ENCODE measurements at places on chromosomes 16 and 17.

DNA sequence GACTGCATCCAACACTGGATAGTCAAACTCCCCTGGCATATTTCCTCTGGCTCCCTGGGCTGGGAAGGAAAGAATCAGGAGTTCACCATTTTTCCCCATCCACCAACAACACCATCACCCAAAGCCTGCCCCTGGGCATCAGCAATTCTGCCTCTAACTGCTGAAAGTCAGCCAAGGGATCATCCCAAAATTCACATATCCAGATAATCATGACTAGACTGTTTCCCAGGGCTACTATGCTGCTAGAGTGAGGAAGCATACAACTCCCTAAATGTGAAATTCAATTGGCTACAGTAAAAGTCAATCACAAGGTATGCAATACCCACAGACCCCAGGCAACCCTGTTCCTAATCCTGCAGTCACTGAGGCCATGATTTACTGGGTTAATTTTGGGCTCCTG lies 230.6 kb downstream of the C16orf95 start:
- DNase-seq, result no peak

GRCh38 chr16:3739636-3740035 lies 22.3 kb upstream of the TRAP1 start:
- DNase-seq, result no peak

GRCh38 chr17:27540318-27541101 lies 84.3 kb downstream of the KSR1 start:
- no peak for DNase-seq

- DNase-seq, result no peak
These were observed 95.6 kb downstream of the PRKCA start for GRCh38 chr17:66398059-66398458.

DNA sequence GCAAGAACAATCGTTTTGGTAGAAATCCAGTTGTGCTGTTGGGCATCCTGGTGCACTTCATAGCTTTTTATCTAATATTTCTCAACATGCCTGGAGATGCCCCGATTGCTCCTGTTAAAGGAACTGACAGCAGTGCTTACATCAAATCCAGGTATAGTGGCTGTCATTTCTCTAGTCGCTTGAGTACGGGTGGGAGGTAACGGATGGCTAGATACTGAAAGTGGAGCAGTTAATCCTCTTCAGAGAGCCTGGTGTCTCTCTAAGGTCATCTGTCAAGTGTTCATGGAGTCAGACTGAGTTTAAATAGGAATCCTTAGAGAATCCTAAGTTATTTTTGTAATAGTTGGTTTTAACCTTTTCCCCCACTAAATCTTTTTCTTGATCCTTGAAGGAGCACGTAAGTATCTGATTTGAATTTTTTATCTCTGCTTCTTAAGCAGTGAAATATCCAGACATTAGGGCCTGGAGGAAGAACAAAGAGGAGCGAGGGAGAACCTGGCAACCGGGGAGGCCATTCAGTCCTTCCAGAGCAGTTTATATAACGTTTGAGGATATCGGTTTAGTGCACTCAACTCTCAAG lies 37.2 kb downstream of the MFSD11 start:
- no peak for DNase-seq

DNA sequence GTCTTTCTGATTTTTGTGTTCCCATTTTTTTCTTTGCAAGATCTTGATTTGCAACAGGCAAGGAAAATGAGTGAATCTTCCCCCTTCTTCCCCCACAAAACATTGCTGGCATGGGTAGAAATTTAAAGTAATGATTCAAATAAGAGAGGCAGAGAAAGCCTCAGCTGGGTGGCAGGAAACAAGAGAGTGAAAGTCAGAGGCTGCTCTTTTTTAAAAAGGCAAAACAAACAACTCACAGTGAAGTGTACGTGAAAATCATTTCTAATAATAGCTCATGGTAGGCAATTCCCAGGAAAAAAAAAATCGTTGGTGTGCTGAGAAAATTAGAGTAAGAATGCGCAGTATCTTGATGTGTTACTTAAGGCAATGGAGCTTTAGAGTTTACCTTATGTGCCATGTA lies 229.5 kb downstream of the FTO start:
- DNase-seq, result no peak

- DNase-seq, result no peak
These were observed 20.5 kb downstream of the CFAP97D1 start for GRCh38 chr17:43800736-43801135.

DNA sequence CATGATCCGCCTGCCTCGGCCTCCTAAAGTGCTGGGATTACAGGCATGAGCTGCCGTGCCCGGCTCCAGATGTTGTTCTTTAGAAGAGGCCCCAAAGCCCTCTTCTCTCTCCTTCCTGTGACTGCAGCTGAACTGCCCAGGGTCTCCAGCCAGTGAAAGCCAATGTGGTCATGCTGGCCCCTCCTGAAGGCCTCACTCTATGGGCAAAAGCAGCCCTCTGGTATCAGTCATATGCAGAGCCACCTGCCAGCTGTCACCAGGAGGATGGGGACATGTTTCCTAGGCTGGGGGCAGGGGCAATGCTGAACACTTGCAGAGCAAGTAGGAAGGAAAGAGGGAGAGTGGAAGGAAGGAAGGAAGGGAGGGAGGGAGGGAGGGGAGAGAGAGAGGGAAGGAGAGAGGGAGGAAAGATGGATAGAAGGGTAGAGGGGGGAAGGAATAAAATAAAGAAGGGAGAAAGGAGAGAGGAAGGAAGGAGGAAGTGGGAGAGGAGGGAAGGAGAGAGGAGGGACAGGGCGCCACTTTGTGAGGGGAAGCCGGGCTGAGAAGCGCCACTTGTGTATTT lies 36.0 kb downstream of the SOCS3 start:
- DNase-seq, result no peak

DNA sequence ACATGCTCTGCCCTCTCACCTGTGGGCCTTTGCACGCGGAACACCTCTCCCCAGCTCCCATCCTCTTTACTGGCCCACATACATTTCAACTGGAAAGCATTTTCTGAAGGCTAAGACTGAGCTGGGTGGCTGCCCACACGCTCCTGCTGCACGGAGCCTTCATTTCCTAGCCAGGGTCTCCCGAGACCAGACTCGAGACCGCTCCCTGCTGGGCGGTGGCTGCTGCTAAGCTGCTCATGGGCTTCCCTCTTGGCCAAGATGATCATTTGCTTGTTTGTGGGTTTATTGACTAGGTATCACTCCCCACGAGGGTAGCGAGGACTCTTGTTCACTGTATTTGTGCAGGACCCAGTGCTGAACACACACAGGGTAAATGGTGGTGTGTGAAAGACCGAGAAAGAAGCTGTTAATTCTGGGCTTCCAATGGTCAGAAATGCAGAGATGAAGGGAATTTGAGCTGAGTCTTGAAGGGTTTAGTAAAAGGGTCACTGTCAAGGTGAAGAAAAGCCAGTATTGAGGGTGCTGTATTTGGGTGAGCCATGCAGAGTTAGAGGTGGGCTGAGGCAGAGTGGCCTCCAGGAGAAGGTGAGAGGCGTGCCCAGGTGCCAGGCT lies 907 bp downstream of the TRAPPC2L start:
- no peak for DNase-seq

GRCh38 chr17:45170931-45171337 lies 9.3 kb downstream of the HEXIM2 start:
- DNase-seq, result no peak

DNA sequence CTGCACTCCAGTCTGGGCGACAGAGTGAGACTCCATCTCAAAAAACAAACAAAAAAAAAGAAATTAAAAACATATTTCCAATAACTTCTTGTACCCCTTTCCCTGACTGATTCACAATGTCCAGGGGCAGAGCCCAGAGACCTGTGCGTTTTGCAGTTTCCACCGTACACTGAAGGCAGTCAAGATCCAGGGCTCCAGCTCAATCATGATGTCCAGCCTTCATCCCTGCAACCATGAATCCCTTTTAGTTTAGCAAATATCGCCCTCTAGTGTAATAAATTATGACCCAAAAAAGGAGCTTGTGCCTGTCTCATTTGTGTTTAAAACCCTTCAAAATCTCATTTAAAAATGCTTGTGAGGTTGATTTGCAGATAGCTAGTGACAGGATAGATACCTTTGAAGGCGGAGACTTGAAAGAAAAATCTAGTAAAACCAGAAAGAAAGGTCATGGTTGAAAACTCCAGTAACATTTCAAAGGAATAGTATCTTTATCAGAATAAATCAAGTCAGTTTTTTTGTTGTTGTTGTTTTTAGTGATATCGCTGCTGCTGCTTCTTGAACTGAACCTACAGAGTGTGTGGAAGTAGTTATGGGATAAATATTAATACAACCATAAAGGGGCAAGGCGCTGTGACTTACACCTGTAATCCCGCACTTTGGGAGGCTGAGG lies 3.7 kb upstream of the ERN1 start:
- DNase-seq, result peak; percentile 75

- DNase-seq, result no peak
These were observed 5.4 kb downstream of the VMP1 start for GRCh38 chr17:59712862-59713261.

GRCh38 chr17:77435272-77436057 lies 294.7 kb downstream of the SEC14L1 start:
- DNase-seq, result no peak

DNA sequence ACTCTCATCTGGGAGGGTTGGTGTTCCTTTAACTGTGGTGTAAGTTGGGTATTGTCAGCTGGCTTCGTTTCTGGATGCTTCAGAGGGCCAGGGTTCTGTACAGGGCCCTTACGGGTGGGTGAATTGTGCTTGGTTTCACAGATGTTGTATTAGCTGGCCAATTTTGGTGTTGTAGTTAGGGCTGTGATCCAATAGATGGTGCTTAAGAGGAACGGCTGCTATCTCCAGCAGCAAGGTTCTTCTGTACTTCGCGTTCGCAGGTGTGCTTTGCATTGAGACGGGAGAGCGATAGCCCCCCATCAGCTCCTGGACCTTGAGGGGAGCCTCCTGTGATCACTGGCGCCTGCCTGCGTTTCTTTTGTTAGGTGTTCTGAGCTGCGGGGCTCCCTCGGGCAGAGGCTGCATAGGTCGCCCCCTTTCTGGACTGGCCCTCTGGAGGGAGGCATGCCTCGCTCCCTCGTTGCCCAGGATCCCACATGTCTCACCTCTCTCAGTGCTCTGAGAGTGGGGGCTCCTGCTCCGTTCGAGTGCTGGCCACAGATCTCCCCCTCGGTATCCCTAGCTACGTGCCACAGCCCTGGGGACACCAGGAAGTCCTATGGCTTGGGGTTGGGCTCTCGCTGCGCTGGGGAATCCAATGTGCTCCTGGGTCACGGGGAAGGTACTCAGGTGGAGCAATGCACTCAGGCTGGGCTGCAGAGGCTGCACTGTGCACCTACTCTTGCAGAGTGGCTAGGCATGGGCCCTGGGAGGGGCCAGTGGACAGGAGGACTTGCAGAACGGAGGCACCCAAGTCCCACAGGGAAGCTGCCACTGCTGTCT lies 837 bp upstream of the PRDM7 start:
- DNase-seq, result peak; percentile 10
